Activated T-cell treated with anti-CD3 and anti-CD28 coated beads for 24 hours (primary cell): ENCODE measurements at places on chromosomes 3 and 15.

DNA sequence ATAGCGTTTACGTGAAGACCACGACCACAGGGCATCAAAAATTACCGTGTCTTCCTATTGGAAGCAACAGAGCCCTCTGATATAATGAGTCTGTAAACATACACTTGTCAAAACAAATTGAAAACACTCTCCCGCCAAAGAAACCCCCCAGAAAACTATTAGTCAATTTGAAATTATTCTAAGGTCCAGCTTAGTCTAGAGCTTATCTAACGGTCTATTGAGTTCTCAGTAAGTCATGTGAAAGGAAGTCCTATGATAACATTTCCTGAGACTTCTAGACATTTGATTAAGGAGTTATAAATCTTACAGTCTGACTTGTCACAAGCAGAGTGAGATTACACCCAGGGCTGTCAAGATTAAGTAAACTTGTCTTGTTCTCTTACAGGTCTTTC is 356.3 kb downstream of the FOXP1 start:
- DNase-seq = no peak

- DNase-seq = no peak
Measured at GRCh38 chr15:83610132-83610531, 43.8 kb upstream of the ADAMTSL3 start.

DNA sequence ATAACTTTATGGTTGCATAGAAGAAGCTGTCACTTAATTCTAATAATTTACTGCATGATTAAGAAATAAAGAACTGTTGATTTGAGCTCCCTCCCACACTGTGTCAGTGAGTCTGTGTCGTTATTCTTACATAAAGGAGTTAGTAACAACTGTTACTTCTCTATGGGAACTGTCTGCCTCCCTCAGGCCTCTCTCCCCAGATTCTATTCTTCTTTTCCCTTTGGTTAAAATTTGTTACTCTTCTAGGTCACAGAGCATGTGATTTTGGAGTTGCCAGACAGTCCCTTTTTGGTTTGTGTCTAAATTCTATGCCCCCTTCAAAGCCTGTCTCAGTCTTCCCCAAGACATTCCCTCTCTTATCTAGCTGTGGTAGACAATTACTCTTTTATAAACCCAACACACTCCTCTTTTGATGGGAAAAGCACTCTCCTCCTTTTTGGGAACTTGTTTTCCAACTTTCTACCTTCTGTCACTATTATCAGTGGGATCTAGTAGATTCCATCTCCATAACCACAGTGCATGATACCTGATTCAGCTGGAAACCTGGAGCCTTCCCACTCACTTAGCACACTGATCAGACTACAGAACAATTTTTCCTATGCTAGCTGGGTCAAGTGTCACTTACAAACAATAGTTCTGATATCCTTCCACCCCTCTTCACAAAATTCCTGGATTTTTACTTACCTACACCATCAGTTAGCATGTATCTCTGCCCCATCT is 422.1 kb upstream of the TGFBR2 start:
- no peak for DNase-seq

- no peak for DNase-seq
Measured at GRCh38 chr3:42473083-42473932, 29.1 kb upstream of the VIPR1 start.

- DNase-seq = no peak
Measured at GRCh38 chr3:40754994-40755393, 230.2 kb downstream of the ZNF621 start.

- no peak for DNase-seq
Measured at GRCh38 chr15:67771189-67771800, 54.0 kb upstream of the SKOR1 start.

- DNase-seq = no peak
Measured at GRCh38 chr15:66187271-66187670, 66.3 kb downstream of the MEGF11 start.

GRCh38 chr3:41370307-41370706 is 171.0 kb downstream of the CTNNB1 start:
- no peak for DNase-seq

DNA sequence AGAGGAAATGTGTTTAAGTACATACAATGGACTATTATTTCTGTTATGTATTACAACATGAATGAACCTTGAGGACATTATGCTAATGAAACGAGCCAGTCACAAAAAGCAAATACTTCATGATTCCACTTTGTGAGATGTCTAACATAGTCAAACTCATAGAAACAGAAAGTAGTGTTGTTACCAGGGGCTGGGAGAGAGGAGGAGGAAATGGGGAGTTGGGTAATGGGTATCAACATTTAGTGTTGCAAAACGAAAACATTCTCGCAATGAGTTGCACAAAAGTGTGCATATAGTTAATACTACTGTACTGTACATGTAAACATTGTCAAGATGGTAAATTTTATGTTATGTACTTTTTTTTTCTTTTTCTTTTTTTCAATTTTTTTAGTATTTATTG is 194.3 kb downstream of the IL5RA start:
- no peak for DNase-seq

DNA sequence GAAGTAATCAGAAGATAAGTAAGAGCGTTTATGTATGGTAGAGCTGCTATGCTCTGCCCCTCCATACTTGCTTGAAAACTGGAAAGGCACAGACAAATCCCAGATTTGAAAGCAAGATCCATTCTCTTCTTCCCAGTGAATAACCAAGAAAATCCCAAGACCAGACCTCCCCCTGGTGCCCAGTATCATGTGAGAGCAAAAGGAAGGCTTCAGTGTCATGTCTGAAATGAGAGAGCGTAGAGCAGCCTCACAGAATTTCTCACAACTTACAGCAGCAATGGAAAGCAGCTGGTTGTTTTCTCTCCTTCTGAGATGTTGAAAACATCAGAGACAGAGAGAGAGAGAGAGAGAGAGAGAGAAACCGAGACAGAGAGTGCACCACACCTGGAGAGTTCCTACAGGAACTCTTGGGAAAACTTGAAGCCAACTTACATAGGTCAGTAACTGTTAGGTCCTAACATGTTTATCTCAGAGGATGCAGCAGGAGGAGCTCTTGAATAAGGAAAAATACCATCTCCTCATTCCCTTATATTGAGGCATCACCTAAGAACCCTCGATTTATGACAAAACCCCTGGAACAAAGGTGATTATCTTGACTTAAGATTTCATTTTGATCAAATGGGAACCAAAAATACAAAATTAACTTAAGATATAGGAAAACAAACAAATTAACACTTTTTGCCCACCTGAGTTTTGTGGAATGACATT is 273.3 kb downstream of the NSUN3 start:
- DNase-seq = no peak

DNA sequence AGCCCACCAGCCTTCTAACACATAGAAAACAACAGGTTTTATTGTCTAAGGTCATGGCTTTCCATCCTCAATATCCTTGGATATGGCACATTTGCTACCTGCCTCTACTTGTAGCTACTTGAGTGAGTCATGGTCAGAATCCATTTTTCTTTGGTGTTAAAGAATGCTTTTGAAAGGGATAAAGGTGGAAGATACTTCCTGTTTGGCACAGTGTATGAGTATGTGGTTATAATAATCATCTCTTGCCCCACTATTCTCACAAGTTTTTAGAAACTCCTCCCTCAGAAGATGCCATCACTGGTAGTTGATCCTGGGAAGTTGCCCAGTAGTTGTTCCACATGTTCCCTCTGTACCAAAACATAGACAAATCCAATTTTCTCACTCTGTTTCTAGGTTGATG is 508.6 kb upstream of the IL12A start:
- no peak for DNase-seq

DNA sequence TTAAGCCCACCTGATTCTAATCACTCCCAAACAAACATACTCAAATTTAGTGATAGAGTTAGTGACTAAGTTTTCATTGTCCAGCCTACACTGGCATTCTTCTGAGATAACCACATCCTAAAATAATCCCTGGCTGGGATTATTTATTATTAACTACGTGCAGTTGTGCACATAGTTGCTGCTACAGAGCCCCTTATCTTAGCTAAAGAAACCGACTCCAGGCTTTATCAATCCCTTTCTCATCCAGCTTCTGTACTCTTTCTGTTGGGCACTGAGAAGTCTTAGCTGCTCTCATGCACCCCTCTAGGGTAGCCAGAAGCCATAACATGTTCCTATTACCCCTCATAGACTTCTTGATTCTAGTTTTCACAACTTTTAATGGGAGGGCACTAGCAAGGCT is 208.7 kb downstream of the MBNL1 start:
- DNase-seq = no peak

GRCh38 chr3:193489949-193490348 is 64.7 kb downstream of the ATP13A4 start:
- no peak for DNase-seq
